Fibroblast of the conjunctiva (primary cell): ENCODE measurements at places on chromosomes 3 and 15.
A peak's percentile ranks its signal among the peaks of the same experiment; 100 is the strongest.

DNA sequence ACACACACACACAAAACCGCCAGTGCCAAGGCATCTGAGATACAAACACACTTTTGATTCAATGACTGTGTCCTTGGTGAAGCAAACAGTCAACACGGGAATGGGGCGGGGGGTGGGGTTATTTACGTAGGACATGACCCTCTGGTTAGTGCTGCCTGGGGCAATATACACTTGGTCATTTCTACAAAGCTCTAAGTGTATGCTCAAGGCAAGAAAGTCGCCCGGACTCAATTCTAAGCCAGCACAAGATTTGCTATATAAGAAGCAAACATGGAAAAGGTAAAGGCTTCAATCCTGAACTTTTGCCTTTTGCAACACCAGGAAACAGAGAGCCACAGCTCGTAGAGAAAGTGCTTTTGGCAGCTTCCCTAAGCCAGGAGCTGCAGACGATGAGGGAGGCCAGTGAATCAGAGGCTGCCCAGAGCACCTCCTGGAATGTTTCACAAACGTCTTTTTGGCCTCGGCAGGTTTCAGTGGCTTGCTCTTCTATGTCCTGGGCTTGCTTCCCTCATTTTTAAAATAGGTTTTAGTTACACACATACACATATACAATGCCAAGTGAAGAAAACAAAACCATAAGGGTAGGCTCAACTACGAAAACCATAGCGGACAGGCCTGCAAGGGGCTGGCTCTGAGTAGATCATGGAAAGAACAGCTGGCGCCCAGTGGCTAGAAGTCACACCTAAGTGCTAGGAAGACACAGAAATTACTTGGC is 73.6 kb downstream of the TM4SF4 start:
- peak; percentile 84 for DNase-seq

GRCh38 chr3:14460342-14461005 is 58.1 kb downstream of the SLC6A6 start:
- peak; percentile 94 for DNase-seq

- DNase-seq: no peak
Measured at GRCh38 chr3:142929890-142930289, 33.6 kb downstream of the PAQR9 start.

DNA sequence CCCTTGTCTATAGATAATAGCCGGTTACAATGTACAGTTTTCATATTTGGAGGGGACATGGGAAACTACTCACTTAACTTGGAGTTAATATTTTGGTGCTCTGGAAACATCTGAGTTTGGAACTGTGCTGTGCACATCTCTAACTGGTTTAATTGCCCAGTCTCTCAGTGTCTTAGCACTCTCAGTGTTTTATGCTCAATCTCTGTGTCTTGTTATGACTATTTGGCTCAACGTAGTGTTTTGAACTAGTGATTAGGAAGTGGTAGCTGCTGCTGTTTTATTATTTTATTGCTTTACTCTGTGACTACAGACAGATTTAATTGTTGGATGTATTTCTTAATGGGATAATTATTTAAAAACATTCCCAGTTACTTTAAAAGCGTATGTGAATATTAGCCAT is 17.0 kb downstream of the FNDC3B start:
- no peak for DNase-seq

- DNase-seq: peak; percentile 37
Measured at GRCh38 chr3:4523710-4524698, 30.9 kb downstream of the ITPR1 start.

DNA sequence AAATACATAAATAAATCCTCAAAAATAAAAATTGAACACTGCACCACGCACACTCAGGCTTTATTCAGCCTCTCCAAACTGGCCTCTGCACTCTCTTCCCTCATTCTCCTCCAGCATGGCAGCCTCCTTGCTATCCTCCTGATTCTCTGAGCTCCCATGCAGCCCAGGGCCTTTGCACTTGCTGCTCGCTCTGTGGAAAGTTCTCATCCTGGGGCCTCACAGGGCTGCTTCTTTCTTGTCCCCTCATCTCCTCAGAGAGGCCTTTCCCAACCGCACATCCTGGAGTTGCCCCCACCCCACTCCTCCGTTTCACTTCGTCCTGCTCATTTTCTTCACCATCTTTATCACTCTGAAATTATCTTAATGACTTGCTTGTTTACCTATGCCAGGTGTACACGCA is 123.0 kb downstream of the SHQ1 start:
- no peak for DNase-seq

DNA sequence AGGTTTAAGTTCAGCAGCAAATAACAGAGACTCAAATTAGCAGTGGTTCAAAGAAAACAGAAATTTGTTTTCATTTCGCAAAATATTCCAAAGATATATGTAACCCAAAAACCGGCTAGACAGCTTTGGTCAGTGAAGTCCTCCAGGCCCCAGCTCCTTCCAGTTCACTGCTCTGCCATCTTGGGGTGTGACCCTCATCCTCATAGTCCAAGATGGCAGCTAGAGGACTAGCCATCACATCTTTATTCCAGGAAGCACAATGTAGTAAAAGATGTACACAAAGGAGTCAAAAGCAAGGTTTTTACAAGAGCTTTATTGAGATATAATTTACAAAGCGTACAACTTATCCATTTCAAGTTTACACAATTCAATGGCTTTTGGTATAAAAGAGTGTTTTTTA is 107.1 kb downstream of the LIPC start:
- DNase-seq: no peak

DNA sequence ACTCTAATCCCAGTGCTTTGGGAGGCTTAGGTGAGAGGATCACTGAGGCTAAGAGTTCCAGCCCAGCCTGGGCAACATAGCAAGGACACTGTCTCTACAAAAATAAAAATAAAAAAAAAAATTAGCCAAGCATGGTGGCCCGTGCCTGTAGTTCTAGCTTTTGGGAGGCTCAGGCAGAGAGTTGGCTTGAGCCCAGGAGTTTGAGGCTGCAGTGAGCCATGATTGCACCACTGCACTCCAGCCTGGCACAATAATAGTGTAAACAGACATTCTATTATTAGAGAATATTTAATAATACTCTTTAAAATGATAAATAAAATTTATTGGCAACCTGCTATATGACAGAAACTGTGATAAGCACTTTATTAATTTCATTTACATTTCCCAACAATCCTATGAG is 908.9 kb downstream of the TUSC7 start:
- no peak for DNase-seq

DNA sequence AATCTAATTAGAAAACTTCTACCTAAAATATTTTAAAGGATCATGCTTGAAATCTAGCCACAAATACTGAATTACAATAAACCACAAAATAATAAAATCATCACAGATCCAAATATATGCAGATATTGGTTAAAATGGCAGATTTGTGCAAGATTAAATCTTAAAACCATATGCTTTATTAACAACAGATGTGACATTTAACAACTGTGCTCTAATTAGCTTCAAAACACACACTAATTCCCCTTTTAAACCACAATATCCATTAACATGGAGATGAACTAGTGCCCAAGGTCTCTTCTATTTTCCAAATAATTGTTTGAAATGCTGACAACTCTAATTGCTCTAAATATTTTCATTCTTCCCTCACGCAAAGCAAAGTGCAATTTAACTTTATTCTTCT is 1530.3 kb downstream of the SI start:
- no peak for DNase-seq

GRCh38 chr15:99616129-99616528 is 50.3 kb downstream of the MEF2A start:
- no peak for DNase-seq

- no peak for DNase-seq
Measured at GRCh38 chr15:69787791-69788190, 309.9 kb downstream of the TLE3 start.

DNA sequence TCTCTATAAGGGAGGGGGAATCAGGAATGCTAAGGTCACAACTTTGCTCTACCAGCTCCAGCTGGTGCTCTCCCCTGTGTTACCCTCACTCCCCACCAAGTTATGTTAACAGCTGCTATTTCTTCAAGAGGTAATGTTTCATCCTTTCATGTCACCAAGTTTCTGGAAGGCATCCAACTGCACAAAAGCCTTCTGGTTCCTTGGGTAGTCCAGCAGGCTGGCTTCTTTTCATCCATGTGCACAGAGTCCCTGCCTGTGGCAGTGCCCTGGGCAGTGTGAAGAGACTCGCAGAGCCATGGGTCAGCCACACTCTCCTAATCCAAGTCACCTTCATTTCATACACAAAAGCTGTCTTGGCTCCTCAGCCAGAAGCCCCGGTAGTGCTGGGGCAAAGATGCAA is 737.5 kb upstream of the LMCD1 start:
- no peak for DNase-seq

DNA sequence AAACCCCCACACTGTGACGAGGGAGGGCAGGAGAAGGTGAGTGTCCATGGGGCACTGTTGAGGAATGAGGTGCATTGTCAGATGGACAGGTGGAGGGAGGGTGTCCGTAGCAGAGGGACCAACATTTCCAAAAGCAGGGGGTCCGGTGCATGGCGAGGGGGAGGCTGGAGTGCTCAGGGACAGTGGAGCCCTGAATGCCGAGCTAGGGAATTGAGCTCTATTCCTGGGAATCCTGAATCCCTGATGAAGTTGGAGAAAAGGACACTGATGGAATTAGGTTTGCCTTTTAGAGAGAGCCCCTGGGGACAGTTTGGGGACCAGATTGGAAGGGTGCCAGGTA is 7.9 kb upstream of the ANPEP start:
- DNase-seq: no peak

DNA sequence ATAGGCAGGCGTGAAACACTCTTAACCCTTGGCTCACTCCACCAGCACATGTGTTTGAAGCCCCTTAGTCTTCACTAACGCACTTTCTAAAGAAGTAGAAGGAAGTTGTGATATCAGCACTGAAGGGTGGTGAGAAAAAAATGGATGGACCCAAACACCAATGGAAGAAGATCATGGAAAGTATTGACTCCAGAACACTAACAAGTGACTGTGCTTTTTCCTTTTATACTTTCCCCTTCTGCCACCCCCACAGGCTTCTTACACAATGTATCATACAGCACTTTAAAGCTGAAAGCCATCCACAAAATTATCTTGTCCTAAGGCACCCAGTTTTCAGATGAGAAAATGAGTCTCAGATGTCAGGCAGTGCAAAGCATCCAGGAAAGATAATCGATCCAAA is 93.9 kb upstream of the PHLDB2 start:
- DNase-seq: no peak

- DNase-seq: no peak
Measured at GRCh38 chr3:155737844-155738460, 6.9 kb downstream of the PLCH1 start.

GRCh38 chr3:177126015-177126773 is 71.1 kb downstream of the TBL1XR1 start:
- DNase-seq: peak; percentile 72

- no peak for DNase-seq
Measured at GRCh38 chr3:9205345-9206143, 43.9 kb downstream of the SRGAP3 start.
